ENCODE measurements at places on chromosomes 5 and 9.

DNA sequence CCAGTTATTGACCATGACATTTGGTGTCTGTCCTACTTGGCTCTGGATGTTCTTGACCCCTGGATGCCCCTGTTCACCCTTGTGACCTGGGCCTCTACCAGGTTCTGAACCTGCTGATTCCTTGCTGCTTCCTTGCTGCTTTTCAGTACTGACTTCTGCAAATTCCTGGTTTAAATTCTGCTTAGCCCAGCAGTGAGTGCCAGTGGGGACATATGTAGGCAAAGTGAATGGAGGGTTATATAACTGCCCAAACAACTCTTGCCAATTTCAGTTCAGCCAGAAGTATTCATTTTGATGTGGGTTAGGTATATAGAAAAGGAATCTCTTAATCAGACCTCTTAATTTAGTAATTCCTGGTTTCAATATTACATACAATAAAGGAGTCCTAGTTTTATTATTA lies 220.6 kb downstream of the TAF11L14 start:
- DNase-seq, result no peak

GRCh38 chr5:111345731-111346130 lies 121.5 kb downstream of the CAMK4 start:
- no peak for DNase-seq

- DNase-seq, result no peak
These were observed 171.6 kb downstream of the TARS1 start for GRCh38 chr5:33612386-33612785.

DNA sequence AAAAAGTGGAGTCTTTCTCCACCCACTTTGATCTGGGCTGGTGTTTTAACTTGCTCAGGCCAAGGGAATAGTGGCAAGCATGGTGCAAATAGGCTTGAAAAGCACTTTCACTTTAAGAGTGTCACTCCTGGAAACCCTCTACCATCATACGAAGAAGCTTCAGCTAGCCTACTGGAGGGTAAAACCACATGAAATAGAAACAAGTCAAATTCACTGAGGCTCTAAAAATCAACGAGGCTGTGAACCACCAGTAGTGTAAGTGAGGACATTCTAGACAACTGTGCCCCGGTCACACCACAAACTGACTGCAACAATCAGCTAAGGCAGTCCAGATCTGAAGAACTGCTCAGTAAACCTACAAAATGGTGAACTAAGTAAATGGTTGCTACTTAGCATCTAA lies 2366.3 kb upstream of the C9orf72 start:
- DNase-seq, result no peak

GRCh38 chr5:57718155-57718554 lies 235.5 kb upstream of the ACTBL2 start:
- DNase-seq, result no peak

GRCh38 chr5:145847499-145848497 lies 12.7 kb upstream of the PRELID2 start:
- DNase-seq, result no peak

- DNase-seq, result no peak
These were observed 13.6 kb upstream of the PHF19 start for GRCh38 chr9:120890320-120891244.

GRCh38 chr5:36896476-36896875 lies 19.9 kb downstream of the NIPBL start:
- DNase-seq, result no peak
